Activated CD4-positive, alpha-beta T cell treated with anti-CD3 and anti-CD28 coated beads for 1 hour (primary cell): ENCODE measurements at places on chromosomes 16 and 17.

DNA sequence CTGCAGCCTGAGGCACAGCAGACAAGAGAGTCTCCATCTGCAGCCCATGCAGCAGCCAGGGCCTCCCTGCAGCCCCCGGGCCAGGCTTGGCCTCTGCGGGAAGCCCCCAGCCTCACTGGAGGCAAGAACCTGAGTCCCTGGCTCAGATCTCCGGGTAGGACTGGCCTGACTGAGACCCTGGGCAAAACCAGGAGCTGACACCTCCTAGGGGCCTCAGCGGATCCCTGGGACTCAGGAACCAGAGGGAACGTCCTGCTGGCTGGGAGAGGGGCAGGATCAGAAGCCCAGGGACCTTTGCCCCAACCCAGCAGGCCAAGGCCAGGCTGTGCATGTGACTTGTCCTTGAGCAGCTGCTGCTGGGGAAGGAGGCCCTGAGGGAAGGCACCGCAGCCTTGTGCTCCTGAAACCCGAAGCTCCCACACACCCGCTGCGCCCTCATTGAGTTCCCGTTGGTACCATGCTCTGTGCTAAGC, 1.7 kb upstream of the PRSS21 start:
- DNase-seq, result no peak

GRCh38 chr16:84614968-84615813, 2.7 kb downstream of the COTL1 start:
- DNase-seq, result no peak

GRCh38 chr17:80765241-80765961, 220.8 kb downstream of the RPTOR start:
- DNase-seq, result no peak

DNA sequence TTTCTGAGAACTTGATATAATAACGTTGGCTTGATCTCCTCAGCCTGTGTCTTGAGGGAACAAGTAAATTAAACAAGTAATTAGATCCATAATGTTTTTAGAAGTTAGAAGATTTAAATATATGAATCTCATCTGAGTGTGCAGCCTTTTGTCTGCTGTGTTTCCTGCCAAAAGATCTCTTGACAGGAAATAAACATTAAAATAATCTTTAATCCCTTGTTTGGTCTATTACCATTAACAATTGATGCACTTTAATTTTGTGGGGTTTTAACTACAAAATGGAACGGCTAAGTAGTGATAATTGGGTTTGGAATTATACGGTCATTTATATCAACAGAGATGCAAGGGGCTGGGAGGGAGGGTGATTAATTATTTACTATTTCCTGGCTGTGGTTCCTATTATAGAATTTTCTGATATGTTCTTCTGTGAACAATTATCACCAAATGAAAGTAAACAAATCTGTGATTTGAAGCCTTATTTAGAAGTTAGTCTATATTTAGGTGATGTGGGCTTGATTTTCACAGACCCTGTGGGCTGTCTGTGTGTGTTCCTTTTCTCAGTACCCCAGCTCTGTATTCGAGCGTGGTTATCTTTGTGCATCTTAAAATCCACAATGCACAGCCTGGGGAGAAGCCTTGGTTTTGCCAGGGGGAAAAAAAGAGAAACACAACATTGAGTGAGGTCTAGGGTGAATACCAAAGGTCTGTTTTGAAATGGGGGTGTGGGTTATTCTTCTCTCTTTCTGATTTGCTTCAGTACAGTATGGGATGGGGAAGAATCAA, 556.1 kb downstream of the WWOX start:
- DNase-seq, result no peak

DNA sequence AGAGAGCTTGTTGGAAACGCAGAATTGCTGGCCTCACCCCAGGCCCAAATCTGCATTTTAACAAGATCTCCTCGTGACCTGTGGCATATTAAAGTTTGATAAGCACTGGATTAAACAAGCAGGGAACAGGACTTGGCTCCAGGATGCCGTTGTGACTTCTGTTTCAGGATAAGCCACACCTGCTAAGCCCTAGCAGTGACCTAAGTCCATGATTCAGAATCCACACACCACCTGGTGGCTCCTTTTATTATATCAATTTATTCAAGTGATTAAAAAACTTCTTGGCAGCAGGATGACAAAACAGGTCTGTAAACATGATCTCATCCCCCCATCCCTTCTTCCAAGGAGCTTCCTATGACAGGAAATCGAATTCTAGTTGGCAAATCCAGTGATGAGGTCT, 9.1 kb downstream of the NAGPA start:
- DNase-seq, result no peak

- no peak for DNase-seq
Measured at GRCh38 chr16:31118223-31119155, 1.0 kb downstream of the KAT8 start.

DNA sequence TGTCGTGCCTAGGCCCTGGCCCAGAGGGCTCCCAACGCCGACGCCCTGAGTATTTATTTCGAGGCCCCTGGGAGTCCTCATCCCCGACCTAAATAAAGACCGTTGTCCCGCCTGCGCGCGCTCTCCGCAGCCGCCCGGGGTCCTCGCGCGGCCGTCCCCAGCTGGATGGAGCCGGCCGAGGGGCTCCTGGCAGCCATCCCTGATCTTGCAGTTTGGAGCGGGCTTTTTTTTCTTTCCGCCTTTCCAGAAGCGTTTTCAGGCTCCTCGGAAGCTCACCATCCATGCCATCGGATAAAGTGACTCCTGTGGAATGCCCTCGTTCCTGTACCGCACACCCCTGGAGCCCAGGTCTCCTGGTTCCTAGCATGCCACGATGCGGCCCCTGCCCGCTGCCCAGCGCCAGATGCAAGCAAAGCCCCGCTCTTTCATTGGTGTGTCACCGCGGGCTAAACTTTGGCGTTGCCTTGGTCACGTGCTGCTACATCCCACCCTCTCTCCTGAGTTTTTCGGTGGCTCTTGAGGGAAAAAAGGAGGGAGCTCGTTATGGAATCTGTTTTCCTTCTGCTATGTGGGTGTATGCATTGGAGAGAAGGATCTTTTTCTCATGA, 716 bp downstream of the TMEM94 start:
- DNase-seq, result no peak

DNA sequence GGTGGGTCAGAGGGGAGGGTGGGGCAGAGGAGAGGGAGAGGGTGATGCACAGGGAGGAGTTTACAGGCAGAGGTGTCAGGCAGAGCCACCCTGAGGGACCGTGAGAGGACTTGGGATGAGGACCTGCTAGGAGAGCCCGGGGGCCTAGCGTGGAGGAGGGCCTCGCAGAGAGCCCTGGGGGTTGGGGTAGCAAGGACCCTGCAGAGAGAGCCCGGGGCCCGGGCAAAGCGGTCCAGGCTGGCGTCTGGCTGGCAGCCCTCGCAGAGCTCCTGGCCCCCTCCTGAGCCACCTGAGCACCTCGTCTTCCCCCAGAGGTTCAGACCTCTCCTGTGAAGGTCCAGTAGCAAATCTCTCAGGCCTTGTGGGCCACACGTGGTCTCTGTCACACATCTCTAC, 42.0 kb upstream of the ZNF469 start:
- no peak for DNase-seq

GRCh38 chr17:72710834-72711233, 381.7 kb downstream of the SLC39A11 start:
- DNase-seq, result no peak

GRCh38 chr16:89999831-90000574, 19.3 kb downstream of the DBNDD1 start:
- no peak for DNase-seq

GRCh38 chr17:4241535-4241934, 22.2 kb downstream of the ANKFY1 start:
- DNase-seq, result no peak

DNA sequence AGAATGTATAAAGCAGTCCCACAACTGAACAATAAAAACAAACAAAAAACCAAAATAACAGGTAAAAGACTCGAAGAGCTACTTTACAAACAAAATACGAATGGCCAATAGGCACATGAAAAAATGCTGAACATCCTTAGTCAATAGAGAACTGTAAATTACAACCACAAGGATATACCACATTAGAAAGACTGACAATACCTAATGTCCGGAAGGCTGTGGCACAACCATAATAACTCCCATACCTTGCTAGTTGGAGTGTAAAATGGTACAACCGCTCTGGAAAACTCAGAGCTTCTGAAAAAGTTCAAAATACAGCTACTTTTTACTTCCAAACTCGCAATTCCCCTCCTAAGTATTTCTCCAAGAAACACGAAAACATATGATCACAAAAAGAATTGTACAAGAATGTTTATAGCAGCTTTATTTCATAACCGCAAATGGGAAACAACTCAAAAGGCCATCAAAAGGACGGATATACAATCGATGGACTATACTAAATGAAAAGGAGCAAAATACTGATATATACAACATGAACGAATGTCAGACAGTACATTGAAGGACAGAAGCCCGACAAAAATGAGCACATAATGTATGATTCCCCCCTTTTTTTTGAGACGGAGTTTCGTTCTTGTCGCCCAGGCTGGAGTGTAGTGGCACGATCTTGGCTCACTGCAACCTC, 2.3 kb downstream of the TP53 start:
- no peak for DNase-seq

DNA sequence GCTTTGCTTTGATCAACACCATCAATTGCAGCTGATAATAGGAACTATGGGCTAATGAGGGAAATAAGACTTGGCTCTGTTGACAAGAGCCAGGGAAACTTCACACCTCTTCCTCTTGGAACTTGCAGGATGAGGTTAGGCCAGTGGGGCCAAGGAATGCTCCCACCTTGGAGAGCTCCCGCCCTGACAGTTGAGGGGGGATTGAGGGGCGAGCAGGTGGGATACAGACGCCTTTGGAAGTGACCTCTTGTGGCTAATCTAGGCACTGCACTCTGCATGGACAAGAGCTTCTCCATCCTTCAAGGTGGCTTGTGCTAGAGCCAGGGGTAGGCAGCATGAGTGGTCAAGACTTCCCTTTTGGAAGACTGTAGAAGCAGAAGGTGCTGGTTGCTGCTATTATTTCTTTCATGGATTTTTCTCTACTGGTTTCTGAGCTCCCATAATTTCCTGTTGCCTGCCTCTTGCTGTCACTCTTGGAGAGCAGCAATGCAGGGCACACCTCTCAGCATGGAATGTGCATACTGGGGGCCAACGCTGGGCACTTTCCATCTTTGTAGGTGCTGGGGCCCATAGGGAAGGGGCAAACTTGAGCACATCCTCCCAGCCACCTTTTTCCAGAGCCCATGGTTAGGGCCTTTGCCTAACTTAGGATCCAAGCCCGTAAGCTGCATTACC, 2.3 kb upstream of the PHF12 start:
- DNase-seq, result no peak

DNA sequence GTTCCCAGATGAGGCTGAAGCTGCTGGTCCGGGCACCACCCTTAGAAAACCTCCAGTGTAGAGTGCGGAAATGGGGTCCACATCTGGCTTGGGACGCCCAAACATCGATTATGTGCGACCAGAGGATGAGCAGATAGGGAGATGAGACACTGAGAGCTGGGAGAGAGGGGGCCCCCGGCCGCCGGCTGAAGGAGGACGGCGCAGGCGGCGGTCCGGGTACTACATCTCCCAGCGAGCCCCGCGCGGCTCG, 182 bp upstream of the SPECC1 start:
- no peak for DNase-seq

DNA sequence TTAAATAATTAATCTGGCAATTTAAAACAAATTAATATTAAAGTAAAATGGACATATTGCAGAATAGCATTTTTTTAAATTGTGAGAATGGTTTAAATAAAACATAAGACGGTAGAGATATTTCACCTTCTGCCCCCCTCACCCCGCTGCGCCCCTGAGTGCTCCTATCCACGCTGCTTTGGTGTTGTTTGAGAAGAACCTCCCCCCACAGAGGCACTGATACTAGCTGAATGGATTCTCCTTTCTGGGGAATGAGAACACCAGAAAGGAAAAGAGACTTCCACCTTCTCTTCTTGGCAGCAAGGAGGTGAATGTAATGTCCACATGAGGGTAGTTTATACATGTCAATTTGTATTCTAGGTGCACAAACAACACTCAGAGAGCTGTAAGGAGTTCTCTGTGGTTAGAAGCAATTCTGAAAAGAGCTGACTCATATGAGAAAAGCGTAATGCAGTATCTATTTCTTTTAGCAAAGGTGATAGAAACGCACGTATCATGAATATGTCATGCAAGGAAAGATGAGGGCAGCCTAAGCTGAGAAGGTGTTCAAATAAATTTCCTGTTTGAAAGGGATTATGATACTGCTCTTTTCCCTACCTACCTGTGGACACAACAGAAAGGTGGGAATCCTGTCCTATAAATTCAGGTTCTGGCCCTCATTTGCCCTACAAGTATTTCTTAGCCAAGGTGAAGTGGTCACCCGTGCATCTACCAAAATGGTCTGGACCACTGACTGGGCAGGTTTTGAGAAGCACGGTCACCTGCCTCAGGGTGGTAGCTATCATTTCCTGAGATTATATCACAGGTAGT, 126.9 kb downstream of the PARN start:
- no peak for DNase-seq

DNA sequence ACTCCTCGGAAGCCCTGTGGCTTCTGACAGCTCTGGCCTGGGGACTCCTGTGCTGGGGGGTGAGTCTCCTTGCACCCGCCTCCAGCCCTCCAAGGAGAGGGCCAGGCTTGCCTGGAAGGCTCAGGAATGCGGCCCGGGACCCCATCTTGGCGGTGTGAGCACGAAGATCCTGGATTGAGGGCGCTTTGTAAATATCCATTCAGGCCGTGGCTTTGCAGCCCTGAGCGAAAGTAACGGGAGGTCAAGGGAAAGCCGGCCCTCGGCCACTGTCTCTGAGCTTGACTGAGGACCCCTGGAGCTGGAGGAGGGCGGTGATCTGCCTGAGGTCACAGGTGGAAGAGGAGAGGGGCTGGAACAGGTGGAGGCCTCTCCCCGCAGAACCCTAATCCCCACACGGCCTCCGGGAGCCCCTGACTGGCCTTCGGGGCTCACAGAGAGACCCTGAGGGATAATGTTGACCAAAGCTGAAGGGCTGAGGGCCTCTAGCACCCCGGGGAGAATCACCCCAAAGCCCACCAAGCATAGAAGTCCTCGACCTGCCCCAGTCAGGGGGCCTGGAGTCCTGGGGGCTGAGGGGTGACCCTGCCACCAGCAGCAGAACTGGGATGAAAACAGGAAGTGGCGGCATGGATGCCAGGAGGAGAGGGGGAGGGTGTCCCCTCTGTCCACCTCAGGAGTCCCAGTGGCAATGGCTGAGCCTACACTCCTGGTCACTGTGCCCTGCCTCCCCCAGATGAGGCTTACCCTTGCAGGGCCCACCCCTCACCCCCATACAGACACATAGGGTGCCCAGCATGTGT, 8.3 kb upstream of the RASD1 start:
- no peak for DNase-seq

GRCh38 chr17:49858796-49859195, 10.9 kb upstream of the TAC4 start:
- no peak for DNase-seq
